ENCODE measurements at places on chromosomes 4 and X. TPM values are rescaled to one million over a fixed set of nuclear protein-coding genes. Genes with fewer than 3 reads are reported as not detected.

The PABPC4L gene
- not detected for total RNA-seq

The UGT2B15 gene
- total RNA-seq, result not detected

GRCh38 chr4:188439641-188440311, 300.5 kb downstream of the TRIML1 start:
- DNase-seq, result no peak

The FAM236B gene
- total RNA-seq, result not detected

GRCh38 chrX:149871940-149872339, 9.0 kb upstream of the MAGEA8 start:
- peak; percentile 64 for DNase-seq

The ENAM gene
- not detected for total RNA-seq

GRCh38 chr4:160136021-160136420, 1033.1 kb downstream of the RAPGEF2 start:
- DNase-seq, result no peak

GRCh38 chr4:184807797-184808712, 17.7 kb downstream of the ACSL1 start:
- no peak for DNase-seq

The GYPA gene
- total RNA-seq, result not detected

DNA sequence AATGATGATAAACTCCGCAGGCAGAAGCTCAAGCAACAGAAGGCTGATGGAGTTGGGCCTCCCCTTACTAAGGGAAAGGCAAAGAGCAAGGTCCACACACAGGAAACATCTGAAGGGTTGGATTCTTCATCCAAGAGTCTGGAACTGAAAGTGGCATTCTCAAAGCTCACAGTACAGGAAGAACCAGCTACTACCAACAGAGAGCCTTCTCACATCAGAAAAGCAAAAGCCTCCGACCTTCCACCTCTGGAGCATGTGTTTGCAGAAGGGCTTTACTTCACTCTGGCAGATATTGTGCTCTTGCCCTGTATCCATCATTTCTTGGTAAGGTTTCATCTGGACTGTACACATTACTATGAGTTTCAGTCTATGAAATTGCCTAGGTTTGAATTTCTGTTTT, 10.6 kb downstream of the GSTCD start:
- DNase-seq, result no peak

Data from activated naive CD8-positive, alpha-beta T cell treated with anti-CD3 and anti-CD28 coated beads for 36 hours (primary cell).